ENCODE measurements at places on chromosomes 16 and 17.

DNA sequence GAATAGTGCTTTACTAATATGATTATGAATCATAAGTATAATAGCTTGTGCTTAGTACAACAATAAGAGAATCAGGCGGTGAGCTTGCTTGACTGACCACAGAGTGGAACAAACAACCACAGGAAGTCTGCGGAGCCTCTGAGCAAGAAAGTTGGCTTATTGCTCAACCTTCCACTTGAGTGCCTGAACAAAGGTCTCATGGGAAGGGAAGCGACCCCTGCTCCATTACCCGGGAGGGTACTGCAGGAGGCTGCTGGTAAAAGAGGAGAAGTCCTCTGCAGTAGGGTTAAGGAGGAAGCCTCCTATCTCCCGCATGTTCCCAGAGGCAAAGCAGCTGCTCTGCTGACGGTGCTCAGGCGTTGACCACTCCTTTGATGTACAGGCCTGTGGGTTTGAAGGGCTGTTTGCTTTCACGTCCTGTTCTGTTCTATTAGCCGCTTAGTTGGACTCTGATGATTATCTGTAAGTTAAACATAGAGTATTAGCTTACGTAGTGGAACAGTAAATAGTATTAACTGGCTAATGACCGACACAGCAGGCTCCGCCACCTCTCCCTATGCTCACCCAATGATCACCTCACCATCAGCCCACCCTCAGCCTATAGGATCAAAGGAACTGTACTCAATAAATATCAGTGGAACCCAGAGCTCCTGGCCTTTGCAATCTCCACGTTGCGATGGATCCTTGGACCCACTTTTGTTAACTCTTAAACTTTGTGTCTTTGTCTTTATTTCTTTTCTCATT, 17.5 kb downstream of the ALOX15B start:
- DNase-seq, result peak; percentile 92

- peak; percentile 34 for DNase-seq
Observed at GRCh38 chr16:47018223-47018891, 44.9 kb upstream of the DNAJA2 start.

DNA sequence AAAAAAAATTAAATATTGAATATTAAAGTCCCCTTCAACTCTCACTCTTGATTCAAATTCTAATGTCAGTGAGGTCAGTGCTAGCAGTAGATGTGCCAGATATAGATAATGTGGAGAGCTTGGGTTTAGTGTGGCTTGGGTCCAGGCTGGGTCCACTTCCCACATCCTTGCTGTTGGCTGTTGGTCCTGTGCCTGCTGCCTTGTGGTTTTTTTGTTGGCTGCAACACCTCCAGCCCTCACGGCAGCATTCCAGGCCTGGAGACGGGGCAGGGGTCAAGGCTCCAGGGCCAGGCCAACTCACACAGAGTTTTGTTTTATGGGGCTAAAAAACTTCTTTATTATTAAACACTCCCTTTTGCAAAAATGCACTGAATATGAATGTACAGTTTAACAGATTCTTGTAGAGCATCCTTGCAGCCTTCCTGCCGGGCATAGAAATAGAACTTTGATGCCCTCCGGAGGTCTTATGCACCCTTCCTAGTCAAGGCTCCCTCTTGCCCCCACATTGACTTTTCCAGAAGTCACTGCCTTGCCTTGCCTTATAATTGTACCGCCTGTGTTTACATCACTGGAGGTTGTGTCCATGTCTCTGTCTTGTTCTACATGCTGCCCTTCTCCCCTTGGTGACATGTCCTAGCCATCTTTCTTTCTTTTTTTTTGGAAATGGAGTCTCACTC, 25.5 kb upstream of the MYO15B start:
- DNase-seq, result no peak

- peak; percentile 86 for DNase-seq
Observed at GRCh38 chr17:35051183-35051578, 12.3 kb downstream of the RFFL start.

GRCh38 chr17:77834170-77835115, 124.1 kb upstream of the TNRC6C start:
- peak; percentile 38 for DNase-seq

DNA sequence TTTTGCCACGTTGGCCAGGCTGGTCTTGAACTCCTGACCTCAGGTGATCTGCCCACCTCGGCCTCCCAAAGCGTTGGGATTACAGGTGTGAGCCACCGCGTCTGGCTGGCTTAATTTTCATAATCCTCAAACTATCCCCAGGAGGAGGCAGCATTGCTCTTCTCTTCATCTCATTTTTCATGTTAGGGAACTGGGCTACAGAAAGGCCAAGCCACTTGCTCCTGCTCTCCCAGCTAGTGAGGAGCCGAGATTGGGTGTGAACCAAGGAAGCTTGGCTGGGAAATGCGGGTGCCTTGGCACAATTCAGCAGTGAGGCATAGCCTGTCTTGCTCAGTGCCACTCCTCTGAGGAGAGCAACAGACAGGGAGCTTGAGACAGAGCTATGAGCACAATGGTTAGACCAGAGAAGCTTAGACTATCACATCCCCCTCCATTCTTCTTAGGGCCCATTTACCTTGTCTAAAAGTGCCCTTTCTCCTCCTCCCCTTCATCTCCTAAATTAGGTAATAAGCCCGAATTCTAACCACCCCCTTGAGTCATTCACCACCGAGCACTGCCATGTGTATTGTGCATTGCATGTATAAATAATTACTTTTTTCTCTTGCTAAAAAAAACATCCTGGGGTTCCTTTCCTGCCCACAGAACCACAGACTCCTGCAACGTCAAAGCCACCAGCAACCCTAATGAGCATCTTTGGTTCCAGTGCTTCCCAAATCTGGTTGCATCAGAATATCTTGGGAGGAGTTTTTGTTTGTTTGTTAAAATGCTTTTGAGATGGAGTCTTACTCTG, 20.0 kb upstream of the KIF19 start:
- no peak for DNase-seq

DNA sequence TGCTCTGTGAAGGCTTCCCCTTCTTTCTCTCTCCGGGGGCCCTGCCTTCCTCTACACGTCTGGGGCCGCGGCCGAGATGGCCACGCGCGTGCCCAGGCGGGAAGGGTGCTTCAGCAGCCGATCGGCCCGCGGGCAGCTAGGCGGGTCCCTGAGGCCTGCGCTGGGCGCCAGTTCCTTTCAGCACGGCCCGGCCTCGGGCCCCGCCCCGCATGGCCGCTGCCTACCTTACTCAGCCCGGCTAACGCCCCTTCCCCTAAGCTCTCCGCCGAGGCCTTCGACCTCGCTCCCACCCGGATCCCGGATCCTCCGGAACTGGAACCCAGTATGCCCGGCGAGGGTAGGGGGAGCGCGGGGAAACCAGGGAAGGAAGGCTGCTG, 335 bp downstream of the TMEM11 start:
- DNase-seq, result peak; percentile 33

DNA sequence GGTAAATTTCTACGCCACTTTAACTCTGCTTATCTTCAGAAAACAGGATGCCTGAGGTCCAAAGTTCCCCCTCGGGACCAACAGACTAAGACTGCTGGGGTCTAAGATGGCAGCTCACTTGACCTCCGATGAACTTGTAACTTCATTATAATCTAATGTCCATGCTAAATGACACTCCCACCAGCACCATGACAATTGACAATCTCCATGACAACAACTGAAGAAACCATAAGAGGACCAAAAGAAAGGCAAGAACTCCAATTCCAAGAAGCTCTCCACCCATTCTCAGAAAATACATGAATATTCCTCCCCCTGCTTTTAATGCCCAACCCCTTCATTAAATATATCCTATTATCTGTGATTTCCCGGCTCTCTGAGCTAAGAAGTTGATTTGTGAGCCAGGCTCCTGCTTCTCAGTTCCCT, 7.5 kb downstream of the CCL4 start:
- DNase-seq, result no peak

- no peak for DNase-seq
Observed at GRCh38 chr17:37054894-37055293, 106.1 kb downstream of the AATF start.

- DNase-seq, result no peak
Observed at GRCh38 chr17:2102931-2103809, 48.3 kb downstream of the HIC1 start.

GRCh38 chr16:65745-66144, 6.7 kb downstream of the RHBDF1 start:
- no peak for DNase-seq

GRCh38 chr17:64212122-64212521, 50.9 kb downstream of the TEX2 start:
- DNase-seq, result no peak

- DNase-seq, result no peak
Observed at GRCh38 chr16:68105611-68106010, 20.4 kb downstream of the NFATC3 start.

GRCh38 chr16:892536-893255, 78.1 kb downstream of the LMF1 start:
- no peak for DNase-seq

- DNase-seq, result no peak
Observed at GRCh38 chr16:77327717-77328116, 107.1 kb downstream of the ADAMTS18 start.

- DNase-seq, result no peak
Observed at GRCh38 chr17:36599546-36600250, 1.7 kb upstream of the MRM1 start.

DNA sequence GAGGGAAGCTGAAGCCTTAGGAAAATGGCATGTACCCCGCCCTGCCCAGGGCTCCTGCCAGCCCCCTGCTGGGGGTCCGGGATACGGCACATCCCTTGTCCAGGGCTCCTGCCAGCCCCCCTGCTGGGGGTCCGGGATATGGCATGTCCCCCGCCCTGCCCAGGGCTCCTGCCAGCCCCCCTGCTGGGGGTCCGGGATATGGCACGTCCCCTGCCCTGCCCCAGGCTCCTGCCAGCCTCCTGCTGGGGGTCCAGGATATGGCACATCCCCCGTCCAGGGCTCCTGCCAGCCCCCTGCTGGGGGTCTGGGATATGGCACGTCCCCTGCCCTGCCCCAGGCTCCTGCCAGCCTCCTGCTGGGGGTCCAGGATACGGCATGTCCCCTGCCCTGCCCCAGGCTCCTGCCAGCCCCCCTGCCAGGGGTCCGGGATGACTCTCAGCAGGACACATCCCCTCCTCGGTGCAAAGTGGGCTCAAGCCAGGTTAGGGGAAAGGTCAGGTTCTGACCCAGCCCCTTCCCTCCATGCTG, 43.2 kb downstream of the RPH3AL start:
- DNase-seq, result peak; percentile 43

DNA sequence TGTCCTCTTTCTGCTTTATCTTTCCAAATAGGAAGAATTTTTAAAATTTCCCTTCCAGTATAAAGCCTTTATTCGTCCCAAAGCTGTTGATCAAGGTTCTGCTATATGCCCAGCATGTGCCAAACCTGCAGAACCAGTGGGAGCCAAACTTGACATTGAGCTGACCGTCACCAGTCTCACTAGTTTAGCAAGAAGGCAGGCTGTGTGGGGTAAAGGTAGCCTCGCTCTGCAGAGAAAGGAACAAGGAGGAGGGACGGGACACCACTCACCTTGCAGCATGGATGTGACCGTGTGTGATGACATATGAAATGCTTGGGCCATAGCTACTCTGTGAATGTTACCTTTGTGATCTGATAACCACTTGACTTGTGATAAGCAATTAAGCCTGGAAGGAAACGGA, 392.2 kb downstream of the CPPED1 start:
- DNase-seq, result no peak

- no peak for DNase-seq
Observed at GRCh38 chr16:27108051-27108770, 41.5 kb downstream of the C16orf82 start.

GRCh38 chr17:27496005-27496404, 39.8 kb downstream of the KSR1 start:
- no peak for DNase-seq

DNA sequence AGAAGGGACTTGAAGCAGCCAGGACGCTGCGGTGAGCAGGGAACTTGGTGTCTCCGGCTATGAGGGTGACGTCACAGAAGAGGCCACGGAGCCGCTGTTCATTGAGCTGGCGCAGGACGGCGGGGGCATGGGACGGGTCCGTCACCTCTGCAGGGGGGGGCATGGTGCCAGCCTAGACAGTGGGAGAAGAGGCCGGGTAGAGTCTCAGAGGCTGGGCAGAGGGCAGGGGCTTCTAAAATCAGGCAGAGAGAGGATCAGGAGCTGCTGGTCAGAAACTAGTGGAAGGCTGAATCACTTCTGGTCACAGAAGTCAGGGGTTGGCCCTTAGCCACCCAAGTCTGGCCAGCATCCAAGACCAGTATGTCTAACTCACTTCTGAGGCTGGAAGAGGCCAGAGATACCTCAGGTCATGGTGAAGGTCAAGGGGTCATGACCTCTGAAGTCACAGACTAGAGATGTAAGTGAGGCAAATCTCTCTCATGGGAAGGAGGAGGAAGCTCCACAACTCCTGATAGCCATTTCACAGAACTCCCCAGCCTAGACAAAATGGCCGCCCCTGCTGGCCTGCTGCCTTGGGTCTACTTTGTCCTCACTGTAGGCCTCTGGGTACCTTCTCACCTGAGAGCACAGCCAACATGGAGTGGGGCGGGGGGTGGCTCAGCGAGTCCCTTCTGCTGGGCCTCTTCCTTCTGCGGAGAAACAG, 12.6 kb downstream of the ZBTB4 start:
- peak; percentile 11 for DNase-seq

GRCh38 chr17:30922235-30923030, 688 bp downstream of the ADAP2 start:
- no peak for DNase-seq

- DNase-seq, result peak; percentile 38
Observed at GRCh38 chr17:50550661-50551432, 3.9 kb downstream of the SPATA20 start.

DNA sequence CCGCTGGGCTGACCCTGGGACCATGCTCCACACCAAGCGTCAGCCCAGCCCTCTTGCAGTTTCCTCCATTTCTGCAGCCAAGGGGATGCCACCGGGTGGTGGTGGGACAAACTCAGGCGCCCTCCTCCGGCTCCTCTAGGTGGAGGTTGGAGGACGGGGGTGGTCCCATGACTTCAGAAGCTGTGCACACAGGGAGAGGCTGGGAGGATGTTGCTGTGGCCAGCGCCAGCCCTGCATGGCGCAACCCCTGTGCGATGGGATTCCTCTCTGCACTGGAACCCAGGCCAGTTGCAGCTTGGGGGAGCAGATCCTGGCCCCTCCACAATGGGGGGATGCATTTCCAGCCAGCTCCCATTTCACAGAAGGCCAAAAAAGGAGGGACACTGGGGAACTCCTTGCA, 246.5 kb downstream of the C16orf95 start:
- no peak for DNase-seq

GRCh38 chr17:47684535-47685193, 9.3 kb upstream of the TBKBP1 start:
- no peak for DNase-seq

DNA sequence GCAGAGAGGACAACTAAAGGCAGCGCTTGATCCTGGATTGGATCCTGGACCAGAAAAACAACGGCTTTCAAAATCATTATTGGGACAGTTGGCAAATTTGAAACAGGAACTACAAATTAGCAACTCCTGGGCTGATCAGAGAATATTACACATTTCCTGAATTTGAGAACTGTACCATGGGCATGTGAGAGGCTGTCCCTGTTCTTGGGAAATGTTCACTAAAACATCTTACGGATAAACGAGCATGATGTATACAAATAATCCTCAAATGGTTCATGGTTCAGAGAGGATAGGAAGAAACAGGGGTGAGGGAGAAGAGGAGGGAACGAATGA, 2.3 kb upstream of the ITGAE start:
- peak; percentile 48 for DNase-seq
